ENCODE measurements at places on chromosomes 4 and X.

DNA sequence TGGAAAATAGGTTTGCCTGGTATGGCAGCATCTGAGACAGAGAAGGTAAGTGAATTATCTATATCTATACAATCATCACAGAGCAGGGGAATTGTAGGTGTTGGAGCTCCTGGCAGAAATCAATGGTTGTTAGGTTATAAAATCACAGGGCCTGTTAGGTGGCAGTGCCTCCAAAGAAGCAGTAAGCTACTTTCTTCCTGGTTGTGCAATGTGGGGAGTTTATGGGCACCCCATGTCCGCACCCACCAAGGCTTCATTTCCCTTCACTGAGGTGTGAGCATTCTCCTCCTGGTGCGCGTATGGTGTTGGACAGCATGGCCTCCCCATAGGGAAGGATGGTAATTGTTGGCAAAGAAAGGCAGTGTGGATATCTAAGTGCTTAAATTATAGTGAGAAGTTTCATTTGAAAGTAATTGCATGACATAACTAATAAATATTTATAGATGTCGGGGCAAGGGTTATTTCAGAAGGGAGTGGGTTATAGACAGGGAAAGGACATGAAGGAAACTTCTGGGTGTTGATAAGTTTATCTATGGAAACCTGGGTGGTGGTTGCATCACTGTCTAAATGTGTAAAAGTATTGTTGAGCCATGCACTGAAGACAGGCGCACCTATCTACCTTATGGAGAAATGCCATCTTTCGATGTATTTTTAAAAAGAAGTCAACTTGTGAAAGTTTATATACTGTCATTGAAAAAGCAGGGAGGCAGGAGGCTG is 153.7 kb downstream of the FRAS1 start:
- DNase-seq, result no peak

- peak; percentile 34 for DNase-seq
Observed at GRCh38 chrX:17377091-17377717, 2.2 kb downstream of the NHS start.

DNA sequence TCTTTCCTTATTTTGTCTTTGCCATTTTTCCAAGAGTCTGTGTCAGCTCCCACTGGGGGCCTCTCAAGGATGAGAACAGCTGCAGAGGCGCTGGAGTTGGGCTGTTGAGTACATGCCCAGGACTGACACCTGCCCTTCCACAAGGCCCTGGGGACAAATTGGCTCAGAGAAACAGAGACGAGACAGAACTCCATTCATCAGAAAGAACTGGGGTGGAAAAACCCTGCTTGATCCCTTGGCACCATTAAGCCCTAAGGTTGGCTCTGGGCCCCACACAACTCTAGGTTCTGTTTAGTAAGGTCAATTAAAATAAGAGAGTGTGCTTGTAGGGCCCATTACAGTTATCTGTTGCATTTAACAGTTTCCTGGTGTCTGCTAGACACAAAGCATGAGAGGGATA is 63.6 kb downstream of the DCX start:
- DNase-seq, result no peak

DNA sequence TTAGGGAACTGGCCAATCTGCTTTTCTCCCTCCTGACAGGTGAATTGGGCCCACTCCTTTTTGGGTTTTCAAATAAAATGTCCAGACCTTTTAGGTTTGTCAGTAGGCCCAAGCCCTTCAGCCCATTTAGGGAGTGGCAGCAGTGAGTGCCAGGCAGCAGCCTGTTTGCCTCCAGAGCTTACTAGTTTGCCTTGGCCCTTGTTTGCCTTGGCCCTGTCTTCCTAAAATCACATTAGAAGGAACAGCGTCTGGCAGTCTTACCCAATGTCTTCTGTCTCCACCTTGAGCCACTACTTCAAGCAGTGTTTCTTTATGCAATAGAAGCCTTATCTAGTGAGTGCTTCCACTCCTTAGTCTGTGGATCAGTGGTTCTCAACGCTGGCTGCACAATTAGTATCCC is 117.1 kb downstream of the TMEM164 start:
- no peak for DNase-seq

GRCh38 chr4:185849664-185850550 is 37.9 kb upstream of the SORBS2 start:
- DNase-seq, result no peak

- no peak for DNase-seq
Observed at GRCh38 chr4:58214376-58214775, 1104.2 kb upstream of the IGFBP7 start.
